GM03348 (cell line): ENCODE measurements at places on chromosomes 4 and X.

GRCh38 chr4:148443512-148444295 lies 1.5 kb upstream of the NR3C2 start:
- DNase-seq = peak; percentile 39

- DNase-seq = peak; percentile 53
These were observed 223.7 kb downstream of the COL25A1 start for GRCh38 chr4:109078724-109079123.

- no peak for DNase-seq
These were observed 1433.8 kb upstream of the TENM3 start for GRCh38 chr4:180809439-180809838.

DNA sequence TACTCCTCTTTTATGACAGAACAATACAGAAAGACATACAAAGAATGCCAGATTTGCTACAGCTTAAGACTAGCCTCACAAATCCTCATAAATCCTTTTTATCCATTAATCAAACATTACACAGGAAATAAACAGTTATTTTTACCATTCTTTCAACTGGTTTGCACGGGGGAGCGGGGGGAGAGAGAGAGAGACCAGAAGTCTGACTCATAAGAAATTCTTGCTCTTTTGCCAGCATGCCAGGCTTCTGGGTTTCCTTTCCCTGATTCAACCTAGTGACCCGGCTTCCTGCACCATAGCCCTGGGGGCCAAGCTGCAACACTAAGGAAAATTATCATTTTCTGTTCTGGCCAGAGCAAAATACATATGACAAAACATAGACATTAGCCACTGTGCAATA lies 6.8 kb upstream of the RRAGB start:
- peak; percentile 15 for DNase-seq

- peak; percentile 63 for DNase-seq
These were observed 74.8 kb upstream of the BCOR start for GRCh38 chrX:40172401-40173142.

- DNase-seq = no peak
These were observed 69.6 kb downstream of the SERTM2 start for GRCh38 chrX:111581086-111581485.

- peak; percentile 59 for DNase-seq
These were observed 167.9 kb downstream of the SMIM20 start for GRCh38 chr4:26081795-26082498.

DNA sequence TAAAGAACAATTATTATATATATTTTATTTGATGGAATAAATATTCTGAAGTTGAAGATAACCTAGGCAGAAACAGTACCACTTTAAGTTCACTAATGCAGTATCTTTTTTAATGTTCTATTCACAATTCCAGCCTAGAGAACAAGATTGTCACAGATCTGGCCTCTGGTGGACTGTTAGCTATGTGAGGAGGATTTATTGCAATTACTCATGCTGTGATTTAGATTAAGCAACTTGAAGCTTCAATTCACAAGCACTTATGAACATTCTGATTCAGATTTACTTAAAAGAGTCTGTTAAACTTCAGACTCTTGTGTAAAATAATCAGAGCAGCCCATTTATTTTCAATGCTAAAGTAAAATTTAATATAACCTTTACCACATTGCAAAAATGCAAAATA lies 1489.8 kb downstream of the STIM2 start:
- peak; percentile 67 for DNase-seq

DNA sequence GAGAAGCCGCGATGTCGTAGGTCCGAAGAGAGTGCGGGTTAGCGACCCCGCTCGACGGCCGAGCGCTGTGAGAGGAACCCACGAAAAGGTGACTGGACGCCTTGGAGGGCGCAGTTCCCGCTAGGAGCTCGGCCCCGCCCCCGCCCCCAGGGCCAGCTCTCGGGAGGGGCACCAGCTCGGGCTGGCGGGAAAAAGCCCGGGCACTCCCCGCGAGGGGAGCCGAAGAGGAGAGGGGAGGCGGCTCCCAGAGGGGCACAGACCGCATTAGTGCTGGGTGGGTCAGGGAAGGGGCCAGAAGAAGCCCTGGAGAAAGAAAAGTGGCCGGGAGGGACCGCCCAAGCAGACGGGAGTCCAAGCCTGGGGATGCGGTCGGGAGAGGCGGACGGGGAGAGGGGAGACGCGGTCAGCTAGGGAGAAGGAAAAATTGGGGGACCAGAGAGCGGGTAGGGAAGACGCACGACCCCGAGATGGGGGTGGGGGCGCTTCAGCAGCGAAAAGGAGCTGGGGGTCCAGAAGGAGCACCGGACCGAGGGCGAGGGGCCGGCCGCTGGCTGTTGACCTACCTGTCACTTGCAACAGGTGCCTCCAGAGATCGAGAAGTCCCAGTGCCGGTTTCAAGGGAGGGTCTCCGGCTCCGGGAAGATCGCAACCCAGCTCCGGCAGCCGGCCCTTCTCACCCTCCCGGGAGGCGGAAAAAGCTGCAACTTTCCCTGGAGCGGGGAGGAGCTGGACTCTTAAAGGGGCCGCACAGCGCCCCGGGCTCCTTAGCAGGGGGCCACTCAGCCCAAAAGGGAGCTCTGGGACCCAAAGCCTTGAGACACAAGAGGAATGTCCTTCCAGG lies at the start of gene SYTL4:
TSS of gene SYTL4 (minus strand) at position 681 of the 841 bp plus-strand sequence. CDS start 30,084 bp downstream, outside the sequence.
- peak; percentile 76 for DNase-seq

DNA sequence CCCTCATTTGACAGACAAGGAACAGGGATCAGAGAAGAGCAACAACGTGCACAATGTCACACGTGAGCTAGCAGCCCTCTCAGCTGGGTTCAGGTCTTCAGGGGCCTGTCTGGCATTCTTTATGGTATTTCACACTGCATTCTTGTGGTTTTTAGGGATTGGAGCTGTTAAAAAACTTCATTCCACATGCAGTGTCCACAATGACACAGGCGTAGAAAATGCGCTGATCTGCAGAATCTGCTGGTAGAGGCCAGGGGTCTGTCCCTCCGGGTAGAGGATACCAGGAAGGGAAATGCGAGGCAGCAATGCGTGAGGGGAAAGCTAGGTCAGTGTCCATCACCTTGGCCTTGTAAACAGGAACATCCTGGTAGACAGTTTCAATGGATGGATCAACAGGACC lies 36.6 kb downstream of the MAP7D3 start:
- DNase-seq = peak; percentile 71

- DNase-seq = no peak
These were observed 2.0 kb downstream of the TIGD4 start for GRCh38 chr4:152777488-152777887.

DNA sequence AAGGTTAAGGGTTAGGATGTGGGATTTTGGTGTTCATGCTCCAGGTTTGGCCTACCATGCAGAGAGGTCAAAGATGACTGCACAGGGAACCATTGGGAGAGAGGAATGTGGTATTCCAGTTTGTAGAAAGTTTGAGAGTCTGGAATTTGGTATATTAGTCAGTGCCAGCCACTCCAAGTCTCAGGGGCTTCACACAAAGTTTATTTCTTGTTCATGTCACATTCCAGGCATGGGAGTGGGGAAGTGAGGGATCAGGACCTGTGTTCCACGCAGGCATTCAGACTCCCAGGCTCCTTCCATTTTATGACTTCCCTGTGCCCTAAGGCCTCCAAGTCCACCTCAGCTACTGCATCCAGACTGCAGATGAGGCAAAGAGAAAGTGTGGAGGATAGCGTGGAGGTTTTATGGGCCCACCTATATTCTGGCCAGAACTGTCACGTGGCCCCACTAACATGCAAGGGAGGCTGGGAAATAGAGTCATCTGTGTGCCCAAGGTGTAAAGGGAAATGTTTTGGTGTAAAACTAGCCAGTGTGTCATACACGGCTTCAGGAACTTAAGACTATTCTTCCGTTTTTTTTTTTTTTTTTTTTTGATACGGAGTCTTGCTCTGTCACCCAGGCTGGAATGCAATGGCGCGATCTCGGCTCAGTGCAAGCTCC lies 140.6 kb upstream of the SCML1 start:
- no peak for DNase-seq

DNA sequence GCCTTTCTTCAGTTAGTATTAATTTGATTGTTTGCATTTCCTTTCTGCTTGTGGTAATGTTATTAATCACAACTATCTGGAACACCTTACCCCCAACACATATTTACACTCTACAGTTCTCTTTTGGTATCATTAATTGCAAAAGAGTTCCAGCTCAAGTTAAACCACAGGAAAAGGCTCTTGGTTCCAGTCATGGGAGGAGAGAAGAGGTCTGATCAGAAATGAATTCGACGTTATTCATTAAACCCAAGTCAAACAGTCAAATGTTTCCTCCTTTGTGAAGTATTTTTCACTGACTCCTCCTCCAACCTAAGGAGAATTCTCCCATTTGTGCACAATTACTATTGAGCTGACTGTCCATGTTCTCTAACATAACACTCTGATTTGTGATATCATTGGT lies 91.4 kb downstream of the SLC39A8 start:
- DNase-seq = no peak

GRCh38 chr4:127249066-127249766 lies 383.5 kb upstream of the INTU start:
- peak; percentile 17 for DNase-seq

DNA sequence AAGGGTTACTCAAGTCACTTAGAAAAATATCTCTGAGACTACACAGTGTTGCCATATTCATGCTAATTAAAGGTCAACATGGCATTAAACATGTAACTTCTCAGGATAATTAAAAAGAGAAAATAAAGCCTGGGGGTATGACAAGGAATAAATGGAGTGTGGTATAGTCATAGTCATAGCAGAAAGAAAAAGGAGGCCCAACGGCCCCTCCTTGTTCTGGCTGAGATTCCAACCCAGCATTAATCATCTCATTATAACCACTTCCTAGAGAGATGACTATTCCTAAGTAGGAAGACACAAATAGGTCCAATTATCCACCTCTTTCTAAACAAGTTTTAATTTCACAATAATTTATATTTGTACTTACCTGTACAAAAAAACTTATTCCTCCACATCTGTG lies 778.4 kb upstream of the AADAT start:
- DNase-seq = no peak

DNA sequence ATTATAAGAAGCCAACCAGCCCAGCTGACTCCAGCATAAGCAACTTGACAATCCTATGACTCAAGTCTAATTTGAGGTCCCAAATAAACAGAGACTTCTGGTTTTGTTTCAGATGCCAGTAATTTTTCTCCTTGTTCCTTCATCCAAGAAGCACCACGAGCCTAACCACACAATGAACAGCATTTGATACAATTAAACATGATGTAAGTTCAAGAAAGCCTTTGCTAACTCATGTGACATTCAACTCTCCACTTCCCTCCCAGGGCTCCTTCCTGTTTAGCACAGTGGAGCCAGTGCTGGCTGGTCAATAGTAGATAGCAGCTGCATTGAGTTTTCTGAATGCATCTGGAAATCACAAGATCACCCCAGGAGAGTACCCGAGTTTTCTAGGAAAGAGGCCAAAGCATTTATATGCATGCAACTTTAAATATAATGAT lies 206.3 kb downstream of the ARHGAP24 start:
- DNase-seq = peak; percentile 78

- DNase-seq = peak; percentile 41
These were observed 128.5 kb downstream of the LARP7 start for GRCh38 chr4:112765317-112765974.

DNA sequence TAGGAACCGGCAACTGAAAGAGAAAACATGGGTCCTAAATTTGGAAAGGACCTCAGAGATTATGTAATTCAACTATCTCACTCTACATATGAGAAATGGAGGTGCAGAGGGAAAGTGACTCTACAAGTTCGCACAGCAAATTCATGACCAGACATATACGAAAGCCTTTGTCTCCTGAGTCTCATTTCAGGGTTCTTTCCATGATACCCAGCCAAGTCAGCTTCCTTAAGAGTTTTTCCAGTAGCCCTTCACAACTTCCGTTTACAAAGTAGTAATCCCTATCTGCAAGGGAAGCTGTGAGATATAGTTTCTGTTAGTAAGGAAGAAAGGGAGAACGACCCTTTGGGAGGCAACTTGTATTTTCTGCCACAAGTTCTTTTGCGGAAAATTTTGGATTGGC lies 110.6 kb downstream of the TEX13A start:
- DNase-seq = no peak

DNA sequence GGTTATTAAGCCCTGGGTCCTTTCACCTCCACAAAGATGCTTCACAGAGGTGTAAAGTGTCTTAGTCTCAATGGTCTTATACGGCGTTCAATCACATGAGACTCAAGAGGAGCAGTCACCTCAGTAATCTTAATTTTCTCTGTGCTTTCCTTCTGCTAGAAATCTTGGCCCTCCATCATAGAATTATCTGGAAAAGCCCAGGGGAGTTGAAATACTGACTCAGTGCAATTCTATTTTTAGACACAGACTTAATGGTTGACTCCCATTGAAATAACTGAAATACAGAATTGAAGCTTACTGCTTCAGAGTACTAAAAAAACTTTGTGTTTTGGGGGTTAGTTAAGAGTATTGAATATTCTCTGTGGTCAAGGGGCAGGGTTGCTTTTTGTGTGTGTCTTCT lies 94.5 kb upstream of the IL15 start:
- DNase-seq = peak; percentile 53

- DNase-seq = no peak
These were observed 3.1 kb upstream of the BCORL1 start for GRCh38 chrX:129979207-129979920.

- no peak for DNase-seq
These were observed 152.3 kb downstream of the RAB28 start for GRCh38 chr4:13331827-13332226.

DNA sequence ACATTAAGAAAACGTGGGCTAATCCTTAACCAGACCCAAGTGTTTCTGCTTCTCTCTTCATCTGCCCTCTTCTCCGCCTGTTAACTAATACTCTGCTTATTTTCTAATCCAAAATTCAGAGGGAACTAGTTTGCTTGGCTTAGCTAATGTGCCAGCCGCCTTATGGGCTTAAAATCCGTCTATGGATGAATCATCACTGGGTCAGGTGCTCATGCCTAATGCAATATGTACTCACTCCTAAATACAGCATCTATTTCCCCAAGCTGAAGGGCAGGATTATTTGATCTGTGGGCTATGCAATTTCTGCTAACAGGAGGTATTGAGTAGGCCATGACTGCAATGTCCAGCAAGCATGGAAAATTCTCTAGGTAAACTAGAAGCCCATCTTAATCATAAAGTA lies 12.4 kb downstream of the DYNLT3 start:
- DNase-seq = no peak

DNA sequence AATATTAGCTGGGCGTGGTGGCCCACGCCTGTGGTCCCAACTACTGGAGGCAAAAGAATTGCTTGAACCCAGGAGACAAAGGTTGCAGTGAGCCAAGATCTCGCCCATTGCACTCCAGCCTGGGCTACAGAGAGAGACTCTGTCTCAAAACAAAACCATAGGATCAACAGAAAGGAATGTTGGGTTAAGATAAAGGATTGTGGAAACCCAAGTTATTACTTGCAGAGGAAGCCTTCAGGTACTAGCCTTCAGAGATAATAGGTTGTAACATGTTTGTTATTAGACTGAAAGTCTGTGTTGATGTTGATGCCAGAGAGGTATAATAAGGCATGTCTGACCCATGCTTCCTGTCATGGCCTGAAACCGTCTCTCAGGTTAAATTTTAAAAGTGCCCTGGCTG lies 16.9 kb downstream of the SSX5 start:
- DNase-seq = no peak

DNA sequence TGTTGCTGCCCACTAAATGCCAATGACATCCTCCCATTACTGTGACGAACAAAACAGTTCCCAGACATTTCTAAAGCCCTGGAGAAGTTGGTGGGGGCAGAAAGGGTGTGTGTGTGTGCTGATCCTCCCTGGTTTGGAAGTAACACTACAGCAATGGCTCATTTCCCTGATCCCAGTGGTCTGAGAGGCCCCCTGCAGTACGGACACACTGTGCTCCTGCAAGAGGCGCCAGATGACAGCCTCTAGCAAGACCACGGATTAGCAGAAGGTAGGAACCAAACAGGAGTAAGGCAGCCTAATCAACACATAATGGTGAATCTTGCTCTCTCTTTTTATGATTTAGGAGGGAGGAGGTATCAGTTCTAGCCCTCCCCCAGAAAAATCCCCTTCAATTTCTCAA lies 49.6 kb downstream of the CHRDL1 start:
- DNase-seq = no peak

- DNase-seq = peak; percentile 23
These were observed 82.0 kb downstream of the PLS3 start for GRCh38 chrX:115642895-115643530.
